DND-41 (cell line): ENCODE measurements at places on chromosomes 11 and 22.
A peak's percentile ranks its signal among the peaks of the same experiment; 100 is the strongest.

GRCh38 chr11:2759228-2760195 is 59.7 kb upstream of the KCNQ1OT1 start:
- no peak for DNase-seq
- H3K4me3 ChIP-seq, result no peak overlapping the region
- H3K27me3 ChIP-seq, result no peaks in the 10 kb centered on the region
- H3K36me3 ChIP-seq, result no peaks in the 10 kb centered on the region
- H3K4me1 ChIP-seq, result no peaks in the 10 kb centered on the region
- no peak overlapping the region for H3K27ac ChIP-seq

DNA sequence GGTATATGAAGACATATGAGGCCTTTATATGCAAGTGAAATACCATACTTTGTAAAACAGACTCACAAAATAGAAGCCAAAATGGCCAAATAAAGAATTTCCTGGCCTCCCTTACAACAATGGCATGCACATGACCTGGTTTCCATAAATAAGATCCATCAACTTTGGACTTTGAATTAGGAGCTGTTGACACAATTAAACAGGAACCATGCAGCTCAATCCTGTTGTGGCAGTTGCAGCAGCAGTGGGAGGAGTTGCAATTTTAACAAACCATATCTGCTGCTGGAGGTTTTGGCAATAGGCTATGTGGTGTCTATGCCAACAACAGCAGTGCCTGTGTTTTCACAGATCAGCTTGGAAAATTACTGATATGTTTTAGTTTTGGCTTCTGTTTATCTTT is 818.6 kb downstream of the FAM181B start:
- no peak overlapping the region for H3K4me3 ChIP-seq

DNA sequence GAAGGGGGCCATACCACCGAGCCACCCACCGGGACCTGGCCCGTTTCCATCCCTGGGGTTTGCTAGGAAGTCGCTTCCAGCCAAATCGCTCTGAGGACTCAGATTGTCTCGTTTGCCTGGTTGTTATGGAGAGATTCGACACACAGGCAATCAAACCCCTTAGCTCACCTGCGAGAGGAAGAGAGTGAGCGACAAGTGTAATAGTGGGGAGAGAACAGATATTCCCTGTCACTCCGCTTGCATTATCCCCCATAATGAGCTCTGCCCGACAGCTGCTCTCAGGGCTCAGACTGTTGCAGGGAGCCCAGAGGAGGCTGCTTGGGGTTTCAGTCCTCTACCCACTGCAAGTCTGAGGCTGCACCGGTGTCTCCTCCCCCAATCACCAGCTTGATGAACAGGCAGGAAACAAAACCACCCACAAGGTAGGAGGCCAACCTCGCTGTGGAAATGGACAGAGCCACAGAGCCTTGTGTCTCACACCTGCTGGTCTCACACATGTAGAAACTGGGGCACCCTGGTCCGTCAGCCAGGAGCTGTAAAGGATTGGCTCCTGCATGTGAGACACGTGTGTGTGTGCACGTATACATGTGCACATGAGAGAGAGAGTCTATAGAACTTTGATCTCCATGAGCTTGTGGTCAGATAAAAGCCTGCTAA is 351.1 kb downstream of the BUD13 start:
- H3K4me3 ChIP-seq, result no peak overlapping the region
- DNase-seq, result peak; percentile 24
- H3K4me1 ChIP-seq, result peaks cover 3% of the 10 kb centered on the region; the same call in 1 of the 2 replicates
- H3K27ac ChIP-seq, result no peak overlapping the region
- H3K36me3 ChIP-seq, result no peaks in the 10 kb centered on the region

DNA sequence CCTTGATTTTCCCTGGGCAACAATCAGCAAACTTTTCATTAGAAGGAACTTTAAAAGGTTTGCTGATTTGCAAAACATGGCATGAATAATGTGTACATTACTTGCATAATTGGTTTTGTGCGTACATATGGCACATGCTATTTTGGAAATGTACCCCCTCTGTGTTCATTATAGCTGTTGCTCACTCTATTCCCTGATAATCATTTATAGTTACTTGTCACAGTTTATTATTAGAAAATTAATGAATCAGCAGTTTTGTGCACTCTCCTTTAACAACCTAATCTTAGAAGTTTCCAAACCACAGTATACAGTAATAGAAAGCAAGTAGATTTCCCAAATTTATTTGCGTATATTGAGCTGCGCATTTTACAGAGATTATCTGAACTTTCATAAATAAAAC is 389.9 kb downstream of the CNTN5 start:
- H3K36me3 ChIP-seq, result no peaks in the 10 kb centered on the region
- H3K27me3 ChIP-seq, result no peaks in the 10 kb centered on the region
- DNase-seq, result no peak

GRCh38 chr22:39392341-39392948 is 7.1 kb upstream of the TAB1 start:
- no peak overlapping the region for H3K4me3 ChIP-seq
- H3K36me3 ChIP-seq, result no peaks in the 10 kb centered on the region
- no peak overlapping the region for H3K27ac ChIP-seq
- H3K4me1 ChIP-seq, result no peaks in the 10 kb centered on the region

DNA sequence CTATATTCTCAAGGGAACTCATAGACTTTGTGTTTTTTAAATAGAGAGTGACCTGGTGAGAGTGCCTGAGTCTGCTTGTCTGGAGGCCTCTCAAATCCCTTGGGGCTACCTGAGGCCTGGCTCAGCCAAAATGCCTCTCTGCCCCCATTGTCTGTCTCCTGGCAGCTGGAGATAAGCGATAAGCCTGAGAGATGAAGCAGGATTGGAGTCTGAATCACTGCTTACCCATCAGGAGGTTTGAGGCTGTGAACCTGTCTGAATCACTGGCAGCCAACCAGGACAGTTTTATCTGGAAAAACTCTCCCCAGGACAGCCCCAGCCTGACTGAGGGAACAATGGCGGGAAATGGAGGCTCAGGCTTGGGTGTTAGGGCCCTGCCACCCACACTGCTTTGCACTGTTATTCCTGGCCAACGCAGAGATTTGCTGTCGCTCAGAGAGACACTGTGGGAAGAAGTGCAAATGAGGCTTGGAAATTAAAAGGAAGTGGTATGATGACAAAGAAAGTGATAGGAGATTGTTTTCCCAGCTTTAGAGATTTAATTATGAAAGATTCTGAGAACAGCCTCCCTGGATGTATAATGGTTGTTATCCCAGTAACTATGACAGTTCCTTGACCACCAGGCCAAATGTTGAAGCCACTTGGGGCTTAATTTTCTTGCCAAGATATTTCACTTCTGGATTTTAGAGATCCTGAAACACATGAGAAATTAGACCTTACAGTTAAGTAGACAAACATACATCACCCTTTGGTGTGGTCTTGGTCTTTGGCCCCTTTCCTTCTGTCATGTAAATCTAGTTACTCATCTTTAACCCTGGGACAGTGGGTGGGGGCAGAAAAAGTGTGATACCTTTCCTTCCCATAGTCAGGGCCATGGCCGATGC is 102.1 kb downstream of the RASSF10 start:
- no peak for DNase-seq
- peaks cover 2% of the 10 kb centered on the region for H3K27me3 ChIP-seq
- no peaks in the 10 kb centered on the region for H3K4me1 ChIP-seq
- H3K4me3 ChIP-seq, result no peak overlapping the region

GRCh38 chr22:45485261-45485660 is 17.4 kb upstream of the FBLN1 start:
- H3K4me3 ChIP-seq, result no peak overlapping the region
- no peak overlapping the region for H3K27ac ChIP-seq
- DNase-seq, result no peak
- no peaks in the 10 kb centered on the region for H3K4me1 ChIP-seq
- no peaks in the 10 kb centered on the region for H3K36me3 ChIP-seq

- DNase-seq, result no peak
- no peaks in the 10 kb centered on the region for H3K27me3 ChIP-seq
- H3K4me3 ChIP-seq, result no peak overlapping the region
- no peaks in the 10 kb centered on the region for H3K36me3 ChIP-seq
- H3K27ac ChIP-seq, result no peak overlapping the region
Observed at GRCh38 chr11:2742201-2742600, 42.4 kb upstream of the KCNQ1OT1 start.

GRCh38 chr22:50201191-50202129 is 649 bp downstream of the SELENOO start:
- no peaks in the 10 kb centered on the region for H3K27me3 ChIP-seq
- H3K4me1 ChIP-seq, result peaks cover 34% of the 10 kb centered on the region
- DNase-seq, result peak; percentile 35
- H3K4me3 ChIP-seq, result peak overlapping the region; percentile 50
